ENCODE measurements at places on chromosomes 5 and 9.

DNA sequence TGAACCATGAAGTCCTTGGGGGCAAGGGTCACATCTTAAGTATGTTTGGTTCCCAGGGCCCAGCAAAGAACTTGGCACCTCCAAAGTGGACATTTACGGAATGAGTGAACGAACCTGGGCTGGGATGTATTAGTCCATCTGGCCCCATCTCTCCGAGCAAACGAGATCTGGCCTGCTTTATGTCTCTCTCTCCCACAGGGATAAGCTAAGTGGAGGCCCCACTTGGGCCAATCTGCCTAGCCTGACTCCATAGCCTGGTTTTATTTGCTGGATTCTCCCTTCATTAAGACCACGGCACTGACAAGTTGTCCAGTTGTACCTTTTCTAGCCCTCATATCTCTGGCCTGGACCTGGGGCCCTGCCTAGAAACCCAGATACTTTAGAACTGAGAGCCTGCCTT, 2.1 kb downstream of the TTLL11 start:
- no peak for DNase-seq

GRCh38 chr5:148569948-148570347, 84.4 kb downstream of the HTR4 start:
- DNase-seq: no peak

GRCh38 chr5:158679221-158679641, 420.5 kb downstream of the EBF1 start:
- DNase-seq: no peak

- DNase-seq: peak; percentile 18
These were observed 3.6 kb downstream of the CEP78 start for GRCh38 chr9:78239506-78239905.

GRCh38 chr5:59041355-59041754, 458.5 kb downstream of the RAB3C start:
- no peak for DNase-seq

GRCh38 chr9:101325053-101325452, 59.8 kb downstream of the BAAT start:
- DNase-seq: no peak

DNA sequence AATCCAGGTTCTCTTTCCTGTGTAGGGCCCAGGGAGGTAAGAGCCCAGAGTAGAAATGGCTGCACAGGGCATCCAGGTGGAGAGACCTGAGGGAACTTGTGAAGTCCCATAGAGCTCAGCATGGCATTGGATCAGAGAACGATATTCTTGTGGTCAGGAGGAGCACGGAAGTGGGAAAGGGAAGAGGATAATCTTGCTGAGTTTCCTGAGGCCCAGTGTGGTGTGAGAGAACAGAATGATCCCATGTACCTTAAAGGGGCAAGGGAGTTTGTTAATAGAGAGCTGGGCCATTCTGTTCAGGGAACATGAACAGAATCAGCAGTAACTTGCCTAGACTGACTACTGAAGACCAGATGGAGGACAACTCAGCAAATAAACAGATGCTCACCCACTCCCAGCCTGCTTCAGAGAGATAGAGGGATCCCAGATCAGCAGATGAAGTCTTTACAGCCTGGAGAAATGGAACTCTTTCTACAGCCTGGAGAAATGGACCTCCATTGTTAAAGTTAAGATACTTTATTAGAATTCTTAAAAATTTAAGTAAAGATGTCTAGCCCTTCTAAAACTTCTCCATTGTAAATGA, 119.7 kb upstream of the ELL2 start:
- no peak for DNase-seq

GRCh38 chr9:94649100-94649819, 9.9 kb upstream of the FBP1 start:
- no peak for DNase-seq

DNA sequence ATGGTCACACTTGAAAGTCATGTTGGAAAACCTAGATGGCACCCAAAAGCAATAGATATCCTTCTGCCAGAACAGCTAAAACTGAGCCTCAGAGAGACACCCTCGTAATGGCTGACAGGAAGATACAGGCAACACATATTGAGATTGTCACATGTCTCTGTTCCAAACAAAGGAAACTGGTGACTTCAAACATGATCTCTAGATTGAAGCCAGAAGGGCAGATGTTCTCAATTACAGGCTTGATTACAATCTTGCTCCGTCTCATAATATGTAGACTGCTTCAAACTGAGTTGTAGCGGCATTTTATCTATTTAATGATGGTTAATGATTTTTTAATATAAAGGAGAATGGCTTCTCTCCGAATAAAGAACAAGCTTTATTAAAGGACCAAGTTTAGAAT, 774.3 kb downstream of the KCTD16 start:
- peak; percentile 0 for DNase-seq

DNA sequence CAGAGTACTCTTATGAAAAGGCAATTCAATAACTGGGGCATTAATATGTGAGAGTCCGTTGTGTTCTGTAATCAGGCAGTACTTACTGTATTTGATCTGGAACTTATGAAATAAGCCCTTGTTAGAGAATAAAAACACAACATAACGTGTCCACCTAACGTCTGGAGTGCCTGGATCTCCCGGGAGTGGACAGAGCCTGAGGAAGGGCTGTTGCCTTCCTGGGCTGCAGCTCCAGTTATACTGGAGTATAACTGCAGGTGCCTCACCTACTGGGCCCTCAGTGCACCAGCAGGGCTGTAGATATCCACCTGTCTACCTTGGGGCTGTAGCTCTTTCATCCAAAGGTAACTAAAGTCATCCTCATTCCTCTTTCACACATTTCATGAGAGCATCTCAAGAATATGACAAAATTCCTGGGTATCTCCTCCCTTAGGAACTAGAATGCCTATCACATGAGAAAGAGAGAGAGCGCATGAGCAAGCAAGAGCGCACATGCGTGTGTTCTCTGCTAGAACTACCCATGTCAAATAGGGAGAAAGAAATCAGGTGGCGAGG, 200.1 kb downstream of the GAPVD1 start:
- no peak for DNase-seq

DNA sequence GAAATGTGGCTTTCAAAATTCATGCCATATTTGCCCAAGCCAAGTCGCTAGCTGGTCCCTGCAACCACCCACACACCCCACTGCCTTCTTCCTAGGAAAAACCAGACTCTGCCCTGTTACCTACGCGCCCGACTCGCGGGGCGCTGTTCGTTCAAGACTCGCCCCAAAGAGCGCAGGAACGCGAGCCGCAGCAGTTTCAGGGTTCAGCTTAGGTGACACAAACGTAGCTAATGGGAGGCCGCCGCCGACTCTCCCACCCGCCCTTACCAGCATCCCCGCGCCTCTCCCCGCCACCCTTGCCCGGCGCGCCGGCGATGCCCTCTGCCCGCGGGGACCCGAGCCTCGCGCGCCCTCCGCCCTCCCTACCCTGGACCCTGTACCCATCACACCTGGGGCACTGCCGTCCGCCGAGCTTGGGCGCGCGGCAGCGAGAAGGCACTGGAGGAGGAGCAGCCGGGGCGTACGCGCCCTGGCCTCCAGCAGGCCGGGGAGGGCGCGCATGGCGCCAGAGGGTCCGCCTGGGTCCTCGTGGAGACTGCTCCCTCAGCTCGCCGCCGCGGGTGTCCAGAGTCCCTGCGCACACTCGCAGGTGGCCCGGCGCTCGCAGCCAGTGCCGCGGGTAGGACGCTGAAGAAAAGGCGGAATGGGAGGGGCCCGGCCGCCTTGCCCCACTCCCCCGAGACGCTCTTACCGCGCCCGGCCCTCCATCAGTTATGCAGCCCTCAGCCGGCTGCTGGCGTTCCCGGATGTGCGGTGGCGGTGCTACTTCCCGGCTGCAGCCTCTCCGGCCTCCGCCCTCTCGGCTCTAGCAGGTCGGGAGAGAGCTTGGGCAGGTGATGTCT, at the start of gene EMB:
Gene EMB (minus strand): TSS at position 638 of the 842 bp plus-strand sequence. CDS start 137 bp downstream, at position 501.
- DNase-seq: peak; percentile 95

DNA sequence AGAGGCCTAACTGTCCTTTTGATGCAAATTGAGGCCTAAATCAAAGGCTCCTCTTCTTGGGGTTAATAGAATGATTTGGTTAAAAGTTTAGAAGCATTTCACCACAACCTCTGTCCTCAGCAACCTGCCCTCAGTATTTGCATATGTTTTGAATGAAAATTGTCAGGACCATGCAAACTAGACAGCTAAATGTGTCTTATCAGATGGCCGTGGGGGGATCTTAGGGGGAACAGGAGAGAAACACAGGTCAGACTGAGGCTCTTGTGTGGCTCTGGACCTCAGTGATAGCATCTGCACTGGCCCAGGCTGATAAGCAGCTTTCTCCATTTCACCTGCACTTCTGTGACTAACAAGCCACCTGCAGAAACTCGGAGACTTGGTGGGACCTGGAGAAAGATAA, 49.0 kb downstream of the FOXI1 start:
- no peak for DNase-seq

GRCh38 chr5:110058175-110058574, 368.4 kb downstream of the MAN2A1 start:
- DNase-seq: no peak

GRCh38 chr9:117302487-117302886, 112.4 kb downstream of the ASTN2 start:
- no peak for DNase-seq

GRCh38 chr5:136730426-136730825, 365.1 kb upstream of the TRPC7 start:
- no peak for DNase-seq

GRCh38 chr9:87604886-87605588, 107.4 kb downstream of the DAPK1 start:
- DNase-seq: no peak

DNA sequence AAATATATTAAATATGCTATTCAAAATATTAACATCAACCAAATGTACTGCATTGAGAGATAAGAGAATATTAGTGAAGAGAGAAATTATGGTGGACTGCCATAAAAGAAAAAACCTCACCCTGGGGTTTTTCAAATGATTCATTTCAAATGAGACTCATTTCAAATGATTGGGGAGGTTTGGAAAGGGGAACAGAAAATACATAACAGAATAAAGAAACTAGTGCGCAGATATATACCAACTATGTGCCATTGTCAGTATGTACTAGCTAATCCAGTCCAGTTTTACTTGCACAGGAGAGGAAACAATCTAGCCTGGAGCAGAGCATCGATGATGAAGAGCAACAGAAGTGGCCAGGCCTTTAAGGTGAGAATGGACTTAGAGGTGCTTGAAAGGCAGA, 651.6 kb upstream of the RORB start:
- DNase-seq: no peak

- DNase-seq: no peak
These were observed 478.8 kb downstream of the CETN3 start for GRCh38 chr5:89930591-89931392.

GRCh38 chr9:28678097-28678496, 1104.8 kb upstream of the C9orf72 start:
- no peak for DNase-seq

DNA sequence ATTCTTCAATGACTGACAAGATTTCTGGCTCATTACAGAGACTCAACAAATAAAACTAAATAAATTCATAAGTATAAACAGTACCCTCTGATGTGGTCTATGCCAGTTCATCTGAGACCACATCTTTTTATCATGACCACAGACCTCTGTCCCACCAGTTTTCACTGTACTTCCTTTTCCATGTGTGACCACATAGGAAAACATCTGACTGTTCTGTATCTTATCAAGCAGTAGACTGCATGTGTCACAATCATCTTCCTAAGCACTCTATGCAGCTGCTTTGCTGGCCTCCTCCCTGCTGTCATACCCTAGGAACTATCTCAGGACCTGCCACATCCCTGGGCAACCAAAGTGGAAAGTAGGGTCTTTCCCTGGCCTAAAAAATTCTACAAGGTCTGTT, 205.0 kb upstream of the ZNF462 start:
- DNase-seq: no peak

- no peak for DNase-seq
These were observed 34.9 kb downstream of the GNAQ start for GRCh38 chr9:77996696-77997095.

- DNase-seq: no peak
These were observed 41.8 kb downstream of the KCNT1 start for GRCh38 chr9:135743546-135744332.

- no peak for DNase-seq
These were observed 20.5 kb downstream of the ABCA1 start for GRCh38 chr9:104907278-104907951.

GRCh38 chr5:163459462-163459818, 462 bp downstream of the NUDCD2 start:
- peak; percentile 74 for DNase-seq

DNA sequence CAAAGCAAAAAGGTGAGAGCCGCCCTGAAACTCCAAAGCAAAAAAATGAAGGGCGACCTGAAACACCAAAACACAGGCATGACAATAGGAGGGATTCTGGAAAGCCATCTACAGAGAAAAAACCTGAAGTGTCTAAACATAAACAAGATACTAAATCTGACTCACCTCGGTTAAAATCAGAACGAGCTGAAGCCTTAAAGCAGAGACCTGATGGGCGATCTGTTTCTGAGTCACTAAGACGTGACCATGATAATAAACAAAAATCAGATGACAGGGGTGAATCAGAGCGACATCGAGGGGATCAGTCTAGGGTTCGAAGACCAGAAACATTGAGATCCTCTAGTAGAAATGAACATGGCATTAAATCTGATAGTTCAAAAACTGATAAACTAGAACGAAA, 108.8 kb downstream of the NIPBL start:
- no peak for DNase-seq

GRCh38 chr5:108728566-108729241, 19.0 kb upstream of the FER start:
- no peak for DNase-seq
